ENCODE measurements at places on chromosomes 6 and 20.

DNA sequence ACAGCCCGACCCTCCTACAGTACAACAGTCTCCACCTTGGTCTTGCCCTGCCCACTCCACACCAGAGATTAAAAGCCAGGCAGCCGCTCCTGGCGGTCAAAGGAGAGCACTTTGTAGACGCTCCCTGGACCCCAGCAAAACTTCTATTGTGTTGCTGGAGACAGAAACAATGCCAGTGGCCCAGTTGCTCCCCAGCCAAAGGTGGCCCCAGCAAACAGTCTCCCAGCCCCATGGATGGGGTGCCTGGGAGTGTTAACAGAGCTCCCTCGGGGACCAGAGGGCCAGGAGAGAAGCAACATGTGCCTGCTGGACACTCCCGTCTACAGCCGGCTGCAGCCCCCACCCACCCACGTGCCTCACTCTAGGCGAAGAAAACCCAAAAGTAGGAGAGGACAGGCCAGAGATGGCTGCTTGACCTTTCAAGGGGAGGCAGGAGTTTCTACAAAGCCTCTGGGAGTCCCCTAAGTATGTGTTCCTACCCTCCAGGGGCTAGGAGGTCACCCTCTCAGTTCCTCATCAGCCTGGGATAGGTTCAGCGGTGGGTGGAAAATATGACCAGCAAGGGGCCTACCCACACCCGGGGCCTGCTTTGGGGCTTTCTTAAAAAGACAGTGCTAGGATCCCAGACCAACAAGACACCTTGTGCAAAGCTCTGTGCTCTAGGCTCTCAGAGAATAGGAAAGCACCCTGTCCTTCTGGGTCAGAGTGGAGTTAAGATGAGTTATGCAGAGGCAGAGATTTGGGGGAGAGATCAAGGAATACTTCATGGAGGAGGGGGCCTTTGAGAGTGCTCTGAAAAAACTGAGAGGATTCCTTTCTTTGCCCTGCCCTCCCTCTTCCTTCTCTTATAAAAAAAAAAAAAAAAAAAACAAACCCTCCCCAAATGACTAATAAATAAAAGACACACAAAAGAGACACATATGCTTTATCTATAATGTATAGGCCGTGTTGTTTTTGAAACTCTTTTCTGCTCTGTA is 19.0 kb upstream of the PREX1 start:
- DNase-seq, result no peak

- peak; percentile 67 for DNase-seq
Observed at GRCh38 chr6:34696739-34697543, at the start of gene ILRUN. Gene ILRUN (minus strand): TSS chr6:34696767. CDS start chr6:34696603, 164 bp downstream.

DNA sequence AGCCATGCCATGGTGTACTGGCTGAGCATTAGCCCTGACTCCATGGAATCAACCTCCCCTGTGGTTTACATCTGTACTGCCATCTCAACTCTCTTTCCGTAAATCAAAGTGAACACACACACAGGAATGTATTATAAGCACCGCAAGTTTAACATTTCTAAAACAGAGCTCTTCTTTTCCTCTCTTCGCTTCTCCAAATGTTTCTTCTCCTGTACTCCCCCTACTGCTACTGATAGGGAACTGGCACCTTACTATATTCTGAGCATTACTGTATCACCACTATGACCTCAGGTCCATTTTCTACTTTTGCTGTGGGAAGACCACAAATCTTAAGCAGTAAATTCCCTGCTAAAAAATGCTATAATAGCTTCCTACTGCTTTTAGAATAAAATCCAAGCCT is 101.2 kb downstream of the NUS1 start:
- DNase-seq, result peak; percentile 8

DNA sequence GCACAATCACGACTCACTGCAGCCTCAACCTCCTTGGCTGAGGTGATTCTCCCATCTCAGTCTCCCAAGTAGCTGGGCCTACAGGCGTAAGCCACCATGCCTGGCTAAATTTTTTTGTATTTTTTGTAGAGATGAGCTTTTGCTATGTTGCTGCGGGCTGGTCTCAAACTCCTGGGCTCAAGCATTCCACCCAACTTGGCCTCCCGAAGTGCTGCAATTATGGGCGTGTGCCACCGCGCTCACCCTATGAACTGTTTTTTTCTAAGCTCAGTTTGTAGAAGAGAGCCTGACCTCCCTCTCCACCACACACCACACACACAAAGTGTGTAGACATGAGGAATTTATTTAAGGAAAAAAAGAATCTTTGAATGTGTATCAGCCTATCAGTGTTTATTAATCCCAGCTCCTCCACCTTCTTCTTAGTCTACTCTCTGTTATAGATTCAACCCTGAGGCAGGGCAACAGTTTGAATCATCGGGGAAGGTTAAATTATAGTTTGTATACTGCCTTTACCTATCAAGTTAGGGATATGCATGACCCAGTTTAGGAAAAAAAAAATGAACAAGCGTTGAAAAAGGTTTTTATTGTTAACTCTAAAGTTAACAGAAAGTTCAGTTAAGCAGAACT is 74.1 kb downstream of the PLEKHG1 start:
- DNase-seq, result no peak

DNA sequence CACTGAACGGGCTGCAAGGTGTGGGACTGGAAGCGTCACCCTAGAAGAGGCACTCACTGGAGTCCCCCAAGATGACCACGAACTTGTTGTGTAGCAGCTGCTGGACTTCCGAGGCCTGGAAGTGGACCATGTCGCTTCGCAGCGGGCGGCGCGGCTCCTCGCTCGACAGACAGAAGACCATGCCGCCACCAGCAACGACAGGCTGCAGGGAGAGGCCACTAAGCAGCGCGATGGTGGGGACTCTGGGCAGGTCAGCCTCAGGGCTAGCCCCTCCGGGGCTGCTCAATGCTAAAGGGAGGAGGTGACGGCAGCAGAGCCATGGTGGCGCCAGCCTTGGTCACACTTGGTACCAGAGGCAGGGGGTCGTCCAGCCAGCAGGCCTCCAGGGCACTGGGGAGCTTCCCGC is 720 bp downstream of the PCED1A start:
- DNase-seq, result no peak

- no peak for DNase-seq
Observed at GRCh38 chr6:25173246-25173645, 105.9 kb upstream of the CARMIL1 start.

DNA sequence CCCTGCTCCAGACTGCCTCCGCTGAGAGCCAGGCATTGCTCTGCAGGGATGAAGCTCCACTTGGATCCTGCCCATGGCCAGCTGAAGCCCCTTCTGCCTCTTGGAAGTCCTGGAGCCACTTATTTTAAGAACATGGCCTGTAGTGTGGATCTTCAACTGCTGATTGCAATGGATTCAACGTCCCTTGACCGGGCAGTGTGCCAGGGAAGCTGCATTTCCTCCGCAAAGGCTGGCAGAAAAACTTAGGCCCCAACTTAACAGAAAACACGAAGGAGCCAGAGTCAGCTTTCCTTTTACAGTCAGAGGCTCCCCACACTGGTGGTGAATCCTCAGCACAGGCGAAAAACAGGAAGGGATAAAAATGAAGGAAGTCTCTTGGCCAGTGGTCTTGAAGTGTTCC is 26.3 kb upstream of the FOXQ1 start:
- DNase-seq, result no peak

DNA sequence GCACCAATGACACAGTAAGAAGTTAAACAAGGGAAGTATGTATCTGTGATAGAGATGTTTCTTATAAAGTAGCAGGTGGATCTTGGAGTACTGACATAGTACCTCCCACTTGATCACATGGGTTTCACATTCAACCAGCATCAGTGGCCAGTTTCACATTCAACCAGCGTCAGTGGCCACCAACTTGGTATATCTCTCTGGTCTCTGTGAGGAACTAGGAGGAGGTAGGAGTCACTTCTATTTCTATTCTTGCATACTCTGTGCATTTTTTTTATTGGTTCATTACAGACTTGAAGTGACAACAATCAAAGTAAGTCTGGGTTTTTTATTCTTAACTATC is 200.3 kb upstream of the SIM1 start:
- no peak for DNase-seq

GRCh38 chr20:52461582-52461981 is 270.0 kb upstream of the ZFP64 start:
- DNase-seq, result no peak

DNA sequence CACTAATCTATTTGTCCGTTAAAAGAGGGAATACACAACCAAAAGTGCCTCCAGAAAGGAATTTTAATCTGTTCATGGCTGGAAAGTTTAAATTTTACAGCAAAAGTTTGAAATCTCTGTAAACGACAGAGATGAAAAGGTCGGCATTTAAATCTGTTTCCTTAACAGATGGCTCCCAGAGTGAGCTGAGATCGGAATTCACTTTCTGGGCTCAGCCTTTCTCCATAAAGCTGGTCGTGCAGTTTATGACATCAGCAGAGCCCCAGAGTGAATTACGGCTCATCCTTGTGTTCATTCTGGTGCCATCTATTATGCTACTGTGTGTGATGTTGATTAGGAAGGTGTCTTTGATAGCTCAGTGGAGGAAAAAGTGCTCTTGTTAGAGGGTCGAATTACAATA is 117.6 kb upstream of the ZFP64 start:
- no peak for DNase-seq

DNA sequence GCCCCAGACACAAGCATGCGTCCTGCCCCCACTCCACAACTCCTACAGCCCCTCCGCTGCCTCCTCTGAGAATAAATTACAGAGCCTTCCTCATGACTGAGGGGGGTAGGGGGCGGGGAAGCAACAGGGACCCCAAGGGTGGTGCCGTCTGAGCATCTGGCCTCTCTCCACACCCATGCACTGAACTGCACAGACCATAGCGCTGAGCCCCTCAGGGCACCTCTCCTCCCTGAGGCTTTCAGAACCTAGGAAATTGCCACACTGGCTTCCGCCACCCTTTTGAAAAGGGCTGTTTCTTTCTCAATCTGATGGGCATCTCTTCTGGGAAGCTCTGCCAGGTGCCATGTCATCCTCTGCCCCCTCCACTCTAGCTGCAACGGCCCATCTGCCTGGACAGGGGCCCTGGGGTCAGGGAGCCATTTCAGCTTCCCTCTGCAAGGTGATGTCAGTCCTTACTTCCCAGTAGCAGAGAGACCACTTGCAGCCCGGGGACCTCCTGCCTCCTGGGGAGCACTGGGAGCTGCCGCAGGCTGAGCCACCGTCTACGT is 2.5 kb downstream of the CST7 start:
- no peak for DNase-seq

GRCh38 chr20:44615169-44615791 is 32.9 kb downstream of the PKIG start:
- no peak for DNase-seq

DNA sequence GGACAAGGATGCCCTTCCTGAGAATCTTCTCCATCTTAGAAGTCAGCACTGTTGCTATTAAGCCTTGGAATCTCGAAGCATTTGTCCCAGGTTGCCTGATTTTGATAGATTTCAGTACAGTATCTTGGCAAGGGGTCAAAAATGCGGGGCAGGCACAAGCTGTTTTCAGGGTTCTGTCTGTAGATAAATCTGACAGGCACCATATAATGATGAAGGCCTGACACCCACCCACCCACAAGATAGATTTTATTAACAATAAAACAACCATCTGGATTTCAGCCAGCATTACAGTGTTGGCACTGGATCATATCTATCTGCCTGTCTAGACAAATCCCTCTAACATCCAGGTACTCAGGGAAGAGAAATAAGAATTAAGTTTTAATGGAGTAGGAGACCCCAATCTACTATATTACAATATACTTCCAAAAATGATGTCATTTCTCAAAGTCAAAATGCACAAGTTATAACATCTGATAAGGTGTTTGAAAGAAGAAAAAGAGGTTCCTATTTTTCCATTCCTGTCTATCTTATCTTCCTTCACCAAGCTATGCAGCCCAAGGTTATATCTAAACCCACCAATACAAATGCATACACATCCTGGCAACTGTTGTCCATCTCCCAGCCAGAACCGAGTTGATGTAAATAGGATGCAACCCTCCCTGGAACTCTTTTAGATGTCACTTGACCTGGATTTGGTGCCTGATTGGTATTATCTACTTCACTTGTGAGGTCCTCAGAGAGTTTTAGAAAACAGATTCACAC is 10.7 kb downstream of the NEDD9 start:
- no peak for DNase-seq

DNA sequence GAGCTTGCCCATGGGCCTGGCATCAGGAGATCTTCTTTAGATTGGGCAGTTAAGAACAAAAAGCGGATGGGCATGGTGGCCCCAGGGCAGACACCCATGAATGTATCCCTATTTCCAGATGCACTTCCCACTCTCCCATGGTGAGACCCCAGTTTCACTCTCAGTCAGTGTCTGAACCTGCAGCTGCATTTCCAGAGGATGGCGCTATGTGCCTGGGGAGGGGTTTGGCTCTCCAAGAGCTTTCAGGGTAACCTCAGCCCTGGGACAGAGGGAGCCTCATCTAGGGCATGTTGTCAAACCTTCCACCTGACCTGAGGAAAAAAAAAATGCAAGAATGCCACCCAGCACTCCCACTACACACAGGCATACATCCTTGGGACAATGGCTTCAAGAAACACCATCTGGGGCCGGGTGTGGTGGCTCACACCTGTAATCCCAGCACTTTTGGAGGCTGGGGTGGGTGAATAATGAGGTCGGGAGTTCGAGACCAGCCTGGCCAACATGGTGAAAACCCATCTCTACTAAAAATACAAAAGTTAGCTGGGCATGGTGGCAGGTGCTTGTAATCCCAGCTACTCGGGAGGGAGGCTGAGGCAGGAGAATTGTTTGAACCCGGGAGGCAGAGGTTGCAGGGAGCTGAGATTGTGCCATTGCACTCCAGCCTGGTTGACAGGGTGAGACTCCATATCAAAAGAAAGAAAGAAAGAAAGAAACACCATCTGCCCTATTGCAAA is 1.9 kb downstream of the CST9L start:
- no peak for DNase-seq

DNA sequence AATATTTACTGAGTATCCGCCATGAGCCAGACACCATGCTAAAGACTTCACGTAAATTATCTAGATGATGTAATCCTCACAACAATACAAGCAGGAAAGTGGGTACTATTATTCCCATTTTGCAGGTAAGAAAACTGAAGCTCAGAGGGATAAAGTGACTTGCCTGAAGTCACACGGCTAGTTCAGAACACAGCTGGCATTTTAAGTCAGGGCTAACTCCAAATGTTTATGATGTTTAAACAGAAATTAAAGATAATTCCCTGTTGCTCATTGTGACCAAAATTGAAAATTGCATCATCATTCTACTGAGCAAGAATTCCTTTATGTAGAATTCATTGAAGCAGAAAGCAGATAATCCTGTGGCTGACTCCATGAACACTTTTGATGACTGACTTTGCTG is 71.3 kb upstream of the STXBP5 start:
- no peak for DNase-seq
